ENCODE measurements at places on chromosomes 16 and 17. TPM values are rescaled to one million over a fixed set of nuclear protein-coding genes. Genes with fewer than 3 reads are reported as not detected.

Gene CLDN7
- total RNA-seq: 0.65 TPM

Gene ZG16
- not detected for total RNA-seq

Gene IRX6
- total RNA-seq: not detected

Gene DRC3
- 2.7 TPM for total RNA-seq

Gene RASL10B
- 0.10 TPM for total RNA-seq

Measured in A549 treated with DMSO at 1 μM for 4 hours (cell line).